ENCODE measurements at places on chromosomes 4 and X.

DNA sequence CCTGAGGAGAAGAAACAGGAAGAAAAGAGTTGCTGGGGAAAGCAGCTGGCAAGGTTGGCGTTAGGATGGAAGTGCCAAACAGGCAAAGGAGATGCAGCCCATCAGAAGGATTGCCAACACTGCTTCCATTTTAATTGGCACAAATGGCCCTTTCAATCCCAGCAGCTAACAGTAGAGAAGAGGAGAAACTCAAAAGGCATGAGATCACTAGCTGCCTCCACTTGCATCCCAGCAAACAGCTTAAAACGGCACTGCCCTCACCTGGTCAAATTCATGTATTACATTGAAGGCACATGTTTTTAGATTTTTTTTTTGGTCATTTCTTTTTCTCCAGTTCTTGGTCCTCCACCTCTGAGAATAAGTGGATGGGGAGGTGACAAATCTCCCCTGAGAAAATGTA lies 14.9 kb upstream of the LOC101059915 start:
- DNase-seq = peak; percentile 18

GRCh38 chr4:109671350-109671749 lies 31.9 kb downstream of the CASP6 start:
- DNase-seq = no peak

- no peak for DNase-seq
Measured at GRCh38 chr4:86730310-86730709, 118.9 kb downstream of the SLC10A6 start.

GRCh38 chr4:139540632-139541031 lies 15.4 kb downstream of the SETD7 start:
- no peak for DNase-seq

- DNase-seq = no peak
Measured at GRCh38 chrX:81662381-81662780, 460.5 kb downstream of the SH3BGRL start.
